ENCODE measurements at places on chromosomes 11 and 22.

DNA sequence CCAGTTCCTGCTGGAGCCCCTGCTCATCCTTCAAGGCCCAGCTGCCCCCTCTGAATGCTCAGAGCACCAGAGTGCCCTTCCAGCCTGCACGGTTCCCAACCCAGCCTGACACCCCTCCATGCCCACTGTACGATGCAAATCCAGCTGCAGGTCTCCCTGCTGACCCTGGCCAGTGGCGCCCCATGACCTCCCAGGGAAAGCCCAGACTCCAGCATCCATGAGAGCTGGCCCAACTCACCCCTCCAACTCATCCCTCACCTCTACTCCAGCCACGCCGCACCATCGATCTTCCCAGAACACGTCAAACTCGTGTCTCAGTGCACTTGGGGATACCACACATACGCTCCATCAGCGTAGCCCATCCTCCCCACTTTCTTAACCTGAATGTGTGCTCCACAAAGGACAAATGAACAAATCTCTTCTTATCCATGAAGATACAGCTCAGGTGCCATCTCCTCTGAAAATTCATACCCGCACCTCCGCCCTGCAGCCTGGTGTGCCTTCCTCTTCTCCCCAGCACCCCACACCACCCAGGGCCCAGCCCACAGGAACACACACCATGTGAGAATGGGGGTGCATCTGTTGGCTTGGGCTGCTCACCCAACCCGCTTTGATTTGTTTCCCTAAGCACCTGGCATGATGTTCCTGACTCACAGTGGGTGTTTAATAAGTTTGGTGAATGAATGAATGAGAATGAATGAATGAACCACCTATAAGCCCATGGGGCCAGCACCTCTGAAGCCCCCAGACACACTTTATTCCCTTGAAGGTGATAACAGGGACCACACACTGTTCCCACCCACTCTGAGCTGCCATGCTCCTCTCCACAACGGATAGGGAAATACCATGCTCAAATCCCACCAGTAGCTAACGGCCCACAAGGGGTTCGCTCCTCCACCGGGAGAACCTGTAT is 6.2 kb downstream of the PLA2G6 start:
- no peak for DNase-seq

GRCh38 chr11:95544095-95544856 is 245.3 kb downstream of the FAM76B start:
- DNase-seq = no peak

DNA sequence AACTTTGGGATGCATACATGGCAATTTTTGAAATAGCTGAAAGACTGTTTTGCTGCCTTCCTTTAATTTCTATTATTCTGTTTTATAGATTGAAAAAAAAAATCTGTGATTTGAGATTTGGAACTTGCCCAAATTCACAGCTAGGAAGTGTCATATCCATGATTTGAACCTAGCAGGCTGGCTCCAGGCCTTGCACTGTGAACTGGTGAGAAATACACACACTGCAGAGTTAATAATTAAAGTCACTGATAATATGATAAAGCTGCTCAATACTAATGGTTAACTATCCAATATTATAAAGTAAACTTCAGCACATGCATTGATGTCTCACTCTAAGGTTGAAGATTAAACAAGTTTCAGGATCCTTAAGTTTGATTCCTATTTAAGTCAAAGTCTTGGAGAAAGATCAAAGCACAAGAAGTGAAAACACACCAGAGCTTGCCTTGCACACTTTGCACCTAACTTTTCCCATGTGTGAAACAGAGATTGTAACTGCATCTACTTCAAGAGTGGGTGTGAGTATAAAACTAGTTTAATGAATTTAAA is 150.6 kb upstream of the CCDC179 start:
- no peak for DNase-seq

- no peak for DNase-seq
Measured at GRCh38 chr11:8040261-8040920, 40.6 kb upstream of the TUB start.

DNA sequence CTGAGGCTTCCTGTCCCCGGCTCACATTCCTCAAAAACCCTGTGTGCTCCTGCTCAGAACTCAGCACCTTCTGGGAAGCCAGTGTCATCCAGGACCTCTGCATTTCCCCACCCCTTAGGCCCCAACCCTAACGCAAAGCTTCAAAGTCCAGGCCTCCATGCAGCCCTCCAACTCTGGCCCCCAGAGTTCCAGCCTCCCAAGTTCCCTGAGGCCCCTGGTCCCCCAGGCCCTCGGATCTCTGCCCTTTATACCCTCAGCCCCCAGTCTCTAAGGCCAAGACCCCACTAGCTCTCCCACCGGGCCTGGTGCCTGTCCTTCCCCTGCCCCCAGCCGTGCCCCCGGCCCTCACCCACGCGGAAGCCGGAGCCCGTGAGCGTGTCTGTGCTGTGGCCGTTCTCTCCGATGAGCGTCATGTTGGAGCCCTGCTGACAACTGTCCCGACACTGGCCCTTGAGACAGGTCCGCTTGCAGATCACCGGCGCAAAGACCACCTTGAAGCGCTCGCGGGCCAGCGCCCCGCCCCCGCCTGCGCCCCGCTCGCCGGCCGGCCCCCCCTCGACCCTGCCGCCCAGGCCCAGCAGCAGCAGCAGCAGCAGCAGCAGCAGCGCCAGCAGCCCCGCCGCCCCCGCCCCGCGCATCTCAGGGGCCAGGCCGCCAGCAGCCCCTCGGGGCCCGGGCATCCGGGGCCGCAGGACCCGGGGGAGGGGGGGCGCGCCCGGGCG is 718 bp downstream of the LTBP3 start:
- no peak for DNase-seq

- no peak for DNase-seq
Measured at GRCh38 chr11:79220171-79220570, 220.7 kb downstream of the TENM4 start.
